Activated CD4-positive, alpha-beta T cell treated with anti-CD3 and anti-CD28 coated beads, Interleukin-2, amount 50 U/mL, for 48 hours (primary cell): ENCODE measurements at places on chromosomes 13 and 19.

- DNase-seq, result no peak
Observed at GRCh38 chr19:45815481-45816216, 541 bp upstream of the RSPH6A start.

GRCh38 chr13:99144306-99144705, 56.3 kb upstream of the UBAC2 start:
- no peak for DNase-seq

- no peak for DNase-seq
Observed at GRCh38 chr13:95247171-95247570, 54.1 kb downstream of the ABCC4 start.

DNA sequence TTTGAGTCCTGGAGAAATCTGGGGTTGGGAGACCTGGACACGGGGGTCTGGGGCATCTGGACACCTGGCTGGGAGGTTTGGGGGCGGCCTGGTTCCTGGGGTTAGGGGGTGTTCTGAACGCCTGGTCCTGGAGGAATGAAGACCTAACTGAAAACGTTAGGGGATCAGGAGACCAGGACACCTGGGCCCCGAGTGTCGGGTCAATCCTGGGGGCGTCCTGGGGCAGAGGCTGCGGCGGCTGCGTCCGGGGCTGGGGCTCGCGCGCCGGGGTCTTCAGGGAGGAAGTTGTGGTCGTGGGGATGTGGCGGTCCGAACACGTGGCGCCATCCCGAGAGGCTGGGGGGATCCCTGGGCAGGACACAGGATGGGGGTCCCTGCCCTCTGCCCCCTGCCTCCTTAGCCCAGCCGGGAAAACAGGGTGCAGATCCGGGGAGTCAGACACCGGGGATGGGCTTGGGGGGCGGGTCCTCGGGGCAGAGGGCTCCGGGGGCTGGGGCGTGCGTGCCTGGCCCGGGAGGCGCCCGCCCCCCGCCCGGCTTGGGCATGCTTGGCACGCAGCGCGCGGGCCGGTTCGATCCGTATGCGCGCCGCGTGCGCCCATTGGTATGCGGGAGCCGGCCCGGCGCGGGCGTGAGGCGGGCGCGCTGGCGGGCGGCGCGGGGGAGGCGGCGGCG, 632 bp downstream of the NPAS1 start:
- no peak for DNase-seq

- no peak for DNase-seq
Observed at GRCh38 chr19:4114181-4114580, 9.7 kb downstream of the MAP2K2 start.

DNA sequence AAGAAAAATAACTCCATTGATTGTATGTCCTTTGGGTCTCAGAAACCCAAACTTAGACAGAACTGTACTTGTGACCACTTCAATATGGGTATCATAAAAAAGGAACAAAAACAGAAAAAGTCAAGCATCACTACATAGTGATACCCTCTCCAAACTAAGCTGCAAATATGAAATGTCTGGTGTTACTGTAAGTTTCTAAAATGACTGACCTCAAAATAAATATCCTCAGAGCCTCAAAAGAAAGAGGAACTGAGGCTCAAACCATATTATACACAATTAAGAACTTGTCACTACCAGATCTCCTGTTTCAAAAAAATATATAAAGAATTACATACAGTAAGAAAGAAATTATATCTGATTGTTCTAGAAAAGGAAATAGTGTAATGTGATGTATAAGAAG, 787.9 kb upstream of the KLHL1 start:
- no peak for DNase-seq

DNA sequence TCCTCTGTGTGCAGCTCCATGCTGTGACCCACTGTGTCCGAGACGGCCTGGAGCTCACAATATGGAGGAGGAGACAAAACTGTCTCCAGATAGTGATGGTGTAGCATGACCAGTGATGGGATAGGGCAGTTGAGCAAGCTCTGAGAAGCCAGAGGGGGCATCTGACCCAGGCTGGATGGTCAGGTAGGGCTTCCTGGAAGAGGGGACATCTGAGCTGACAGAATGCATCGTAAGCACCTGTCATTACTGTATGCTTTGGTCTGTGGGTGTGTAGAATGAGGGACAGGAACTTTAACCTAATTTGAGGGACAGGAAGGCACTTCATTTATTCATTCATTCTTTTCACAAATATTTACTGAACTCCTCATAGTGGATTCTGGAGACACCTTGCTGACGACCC, 6.5 kb upstream of the TOMM40 start:
- DNase-seq, result no peak

DNA sequence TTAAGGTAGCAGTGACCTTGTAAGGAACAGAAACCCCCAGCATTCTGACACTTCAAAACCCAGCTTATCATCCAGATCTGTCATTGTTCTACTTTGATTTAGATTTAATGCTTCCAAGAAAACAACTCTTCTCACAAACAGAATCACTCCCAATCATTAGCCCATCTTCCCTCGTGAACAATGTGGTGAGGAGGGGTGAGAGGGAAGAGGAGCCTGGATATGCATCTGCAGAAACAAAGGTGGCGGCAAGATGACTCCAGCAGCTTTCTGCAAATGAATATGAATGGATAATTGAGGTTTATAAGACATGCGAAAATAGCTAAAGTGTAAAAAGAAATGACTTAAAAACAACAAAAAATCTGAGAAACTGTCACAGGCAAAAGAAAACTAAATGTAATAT, 859.9 kb upstream of the SLC10A2 start:
- DNase-seq, result no peak

DNA sequence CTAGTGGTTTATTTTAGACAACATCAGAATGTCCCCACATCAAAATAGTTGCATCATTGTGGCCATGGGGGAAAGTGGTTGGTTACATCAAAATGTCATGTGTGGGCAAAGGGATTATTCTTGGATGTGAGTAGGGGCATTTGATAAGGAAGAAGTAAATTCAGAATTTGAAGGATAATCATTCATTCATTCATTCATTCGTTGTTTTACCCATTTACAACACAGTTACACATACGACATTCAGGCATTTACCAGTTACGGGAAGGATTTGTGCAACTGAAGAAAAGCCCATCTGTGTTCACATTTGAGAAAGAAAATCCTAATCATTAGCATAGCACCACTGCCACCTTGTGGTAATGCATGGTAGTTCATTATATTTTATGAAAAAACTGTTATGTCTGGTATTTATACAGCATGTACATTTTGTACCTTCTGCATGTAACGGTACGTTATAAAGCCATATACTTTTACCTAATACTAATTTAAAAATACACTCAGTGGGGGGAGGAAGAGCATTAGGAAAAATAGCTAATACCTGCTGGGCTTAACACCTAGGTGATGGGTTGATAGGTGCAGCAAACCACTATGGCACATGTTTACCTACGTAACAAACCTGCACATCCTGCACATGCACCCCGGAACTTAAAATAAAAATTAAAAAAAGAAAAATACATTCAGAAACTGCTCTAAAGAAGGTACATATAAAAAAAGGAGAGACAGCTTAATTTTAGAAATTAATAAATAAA, 62.1 kb downstream of the DGKH start:
- DNase-seq, result no peak

GRCh38 chr19:36136964-36137686, 2.7 kb upstream of the CAPNS1 start:
- DNase-seq, result peak; percentile 19

DNA sequence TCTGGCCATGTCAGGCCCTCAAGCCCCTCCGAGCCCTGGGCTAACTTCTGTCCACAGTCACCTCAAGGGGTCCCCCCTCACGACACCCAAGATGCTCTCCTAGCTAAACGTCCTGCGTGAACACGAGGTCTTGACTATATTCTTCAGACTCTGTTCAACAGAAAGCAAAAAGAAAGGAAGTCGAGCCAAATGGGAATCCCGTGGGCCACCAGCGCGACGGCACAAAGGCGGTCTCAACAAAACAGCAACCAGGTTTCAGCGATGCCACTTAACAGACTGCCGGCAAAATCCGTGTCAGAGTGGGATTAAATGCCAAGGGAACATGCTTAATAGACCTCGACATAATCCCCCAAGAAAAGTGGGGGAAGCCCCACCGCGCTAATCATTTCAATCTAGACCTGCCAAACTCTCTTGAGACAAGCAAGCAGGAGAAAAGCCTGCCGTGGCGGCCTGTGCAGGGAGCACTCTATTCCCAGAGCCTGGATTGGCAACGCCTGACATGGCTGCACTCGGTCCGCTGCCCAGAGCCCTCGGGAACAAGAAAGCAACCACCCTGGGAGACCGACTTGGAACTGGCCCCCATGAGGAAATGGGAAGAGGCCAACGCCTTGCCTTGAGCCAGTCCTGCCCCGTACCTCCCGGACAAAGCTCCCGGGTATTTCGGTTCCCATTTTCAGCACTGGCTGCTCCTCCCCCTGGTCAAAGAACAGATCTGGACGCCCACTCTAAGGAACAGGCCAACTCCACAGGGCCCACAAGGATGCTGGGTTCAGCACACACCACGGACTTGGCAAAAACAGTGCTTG, 16.0 kb downstream of the ZC3H4 start:
- no peak for DNase-seq

DNA sequence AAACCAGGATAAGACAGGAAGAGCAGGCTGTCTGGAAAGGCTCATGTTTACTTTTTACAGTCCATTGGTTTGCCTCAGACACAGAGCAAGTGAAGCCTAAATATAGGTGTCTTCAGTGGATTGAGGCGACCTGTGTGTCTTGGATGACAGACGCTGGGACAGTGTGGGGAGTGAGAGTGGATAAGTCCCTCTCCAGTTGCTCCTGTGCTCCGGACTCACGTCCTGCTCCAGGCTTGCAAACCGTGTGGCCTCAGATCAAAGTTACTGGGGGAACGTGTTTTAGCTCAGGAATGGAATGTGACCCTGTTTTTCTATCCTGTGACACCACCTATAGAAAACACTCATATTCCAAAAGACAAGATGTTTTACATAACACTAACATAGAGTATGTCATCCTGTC, 465.7 kb downstream of the MYO16 start:
- no peak for DNase-seq

DNA sequence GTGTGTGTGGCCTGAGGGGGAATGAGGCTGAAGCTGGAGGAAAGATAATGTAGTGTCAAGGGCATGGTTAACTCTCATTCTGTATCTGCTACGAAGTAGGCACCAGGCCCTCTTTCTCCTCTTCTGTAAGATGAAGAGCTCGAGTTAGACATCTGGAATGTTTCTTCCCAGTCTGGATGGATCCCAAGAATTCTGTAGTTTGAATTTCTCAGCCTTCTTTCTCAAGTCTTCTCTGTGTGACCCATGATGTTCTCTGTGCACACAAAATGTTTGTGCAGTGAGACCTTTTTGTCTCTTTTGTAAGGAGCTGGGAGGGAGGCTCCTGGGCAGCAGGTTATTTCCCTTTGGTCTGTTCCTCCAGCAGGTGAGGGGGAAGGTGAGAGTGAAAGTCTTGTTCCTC, 13.7 kb downstream of the FGF9 start:
- DNase-seq, result no peak

DNA sequence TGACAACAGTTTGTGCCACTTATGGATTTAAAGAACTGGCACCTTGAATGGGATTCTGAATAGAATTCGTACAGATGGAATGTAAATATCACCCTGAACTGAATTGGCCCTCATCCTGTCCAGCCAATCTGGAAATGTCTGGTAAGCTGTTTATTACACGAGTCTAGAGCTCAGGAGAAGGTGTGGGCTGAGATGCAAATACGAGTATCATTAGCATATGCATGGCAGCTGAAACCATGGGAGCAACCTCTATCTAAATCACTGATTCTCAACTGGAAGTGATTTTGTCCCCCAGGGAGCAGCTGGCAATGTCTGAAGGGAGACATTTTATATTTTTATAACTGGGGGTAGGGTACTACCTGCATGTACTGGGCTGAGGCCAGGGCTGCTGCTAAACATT, 15.6 kb upstream of the VWA8 start:
- no peak for DNase-seq

DNA sequence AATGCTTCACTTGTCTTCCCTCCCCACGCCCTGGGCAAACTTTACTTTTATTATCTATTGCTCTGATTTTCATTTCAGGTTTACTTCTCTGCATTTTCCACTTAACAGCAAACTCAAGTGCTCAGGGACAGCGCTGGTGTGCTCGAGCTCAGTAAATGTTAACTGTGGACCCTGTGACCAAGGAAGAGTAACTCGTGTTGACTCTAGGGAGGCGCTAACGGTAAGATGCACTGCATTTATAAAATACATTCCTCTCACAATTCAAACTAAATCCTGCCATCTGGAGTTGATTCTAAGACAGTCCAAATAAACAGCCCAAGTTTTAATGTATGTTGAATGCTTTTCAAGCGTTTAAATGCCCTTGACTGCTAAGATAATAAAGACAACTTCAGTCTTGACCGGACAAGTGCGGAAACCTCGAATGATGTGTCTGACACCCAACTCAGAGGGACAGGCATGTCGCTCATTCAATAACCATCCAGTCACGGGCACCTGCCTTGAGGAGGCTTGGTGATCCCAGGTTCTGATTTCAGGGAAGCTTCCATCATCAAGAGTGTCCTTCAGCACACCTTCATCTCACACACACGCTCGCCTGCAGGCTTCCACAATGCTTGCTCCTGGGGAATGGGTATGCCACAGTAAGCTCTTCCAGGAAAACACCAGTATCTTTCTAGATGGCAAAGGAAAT, 93.2 kb downstream of the STK24 start:
- DNase-seq, result no peak

- DNase-seq, result no peak
Observed at GRCh38 chr13:25775275-25775674, 276.5 kb downstream of the SHISA2 start.

- DNase-seq, result no peak
Observed at GRCh38 chr19:10344780-10345179, 5.4 kb upstream of the ICAM3 start.

GRCh38 chr13:78610381-78610883, 7.1 kb upstream of the POU4F1 start:
- no peak for DNase-seq

DNA sequence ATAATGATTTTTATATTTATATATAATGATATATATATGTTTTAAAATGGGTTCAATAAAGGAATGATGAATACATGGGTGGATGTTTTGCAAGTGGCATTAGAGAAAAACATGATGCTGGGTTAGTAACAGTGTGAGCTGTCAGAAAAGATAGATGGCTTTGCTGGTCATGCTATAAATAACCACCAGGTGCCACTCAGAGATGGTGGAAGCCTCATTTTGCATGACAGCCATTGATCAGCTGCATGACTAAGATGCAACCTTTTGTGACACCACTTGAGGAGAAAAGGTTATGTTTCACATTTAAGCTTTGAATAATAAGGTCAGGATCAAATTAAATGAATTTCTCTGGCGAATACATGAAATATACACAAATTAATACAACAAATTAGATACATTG, 737.7 kb downstream of the PCDH9 start:
- DNase-seq, result no peak

GRCh38 chr19:5651361-5651760, 28.5 kb downstream of the SAFB start:
- no peak for DNase-seq

DNA sequence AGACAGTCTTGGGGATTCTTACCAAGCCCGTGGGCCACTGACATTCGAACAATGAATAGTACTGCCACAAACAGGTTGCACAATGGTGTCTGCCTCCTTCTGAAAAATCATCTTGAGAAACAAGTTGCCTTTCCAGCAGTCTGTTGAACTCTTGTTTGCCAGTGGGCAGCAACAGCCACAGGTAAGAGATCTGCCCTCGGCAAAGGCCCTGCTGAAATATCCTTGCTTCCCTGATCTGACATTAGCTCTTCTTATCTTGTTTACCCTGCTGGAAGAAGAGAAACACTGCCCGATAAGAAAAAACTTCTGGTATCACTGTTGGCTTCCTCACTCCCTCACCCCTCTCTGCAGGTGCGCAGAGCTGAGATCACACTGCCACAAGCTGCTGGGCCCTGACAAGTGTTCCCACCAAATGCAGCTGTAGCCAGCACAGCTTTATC, 2.0 kb downstream of the DOCK9 start:
- no peak for DNase-seq
